ENCODE measurements at places on chromosomes 1 and 21.

DNA sequence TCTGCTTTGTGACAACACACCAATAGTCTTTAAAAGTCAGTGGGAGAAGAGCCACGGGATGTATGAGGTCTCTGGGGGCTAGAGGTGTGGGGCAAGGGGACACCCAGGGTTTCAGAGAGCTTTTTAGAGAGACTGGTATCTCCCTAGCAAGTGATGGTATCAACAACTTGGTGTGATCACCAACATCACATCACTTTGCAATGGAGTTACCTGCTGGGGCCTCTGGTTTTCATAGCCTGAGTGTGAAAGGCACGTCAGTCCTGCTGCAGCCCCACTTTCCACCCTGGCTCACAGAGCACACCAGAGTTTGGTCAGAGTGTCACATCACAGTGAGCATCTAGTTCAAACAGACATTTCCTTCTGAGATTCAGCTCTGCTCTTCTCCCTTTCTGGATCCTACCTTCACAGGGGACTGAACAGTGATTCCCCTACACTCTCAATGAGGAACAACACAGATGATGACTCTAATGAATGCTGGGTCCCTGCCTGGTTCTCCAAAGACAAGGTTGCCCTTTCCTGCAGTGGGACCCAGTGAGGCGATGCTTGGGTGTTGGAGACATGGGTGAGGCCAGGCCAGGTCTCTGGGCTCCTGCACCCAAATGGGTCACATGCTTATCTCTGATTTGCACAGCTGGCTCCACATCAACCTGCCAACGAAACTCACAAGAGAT, 2.0 kb upstream of the MAN1C1 start:
- no peak for DNase-seq

- DNase-seq, result no peak
These were observed 294.0 kb upstream of the C1orf87 start for GRCh38 chr1:60367532-60367931.

DNA sequence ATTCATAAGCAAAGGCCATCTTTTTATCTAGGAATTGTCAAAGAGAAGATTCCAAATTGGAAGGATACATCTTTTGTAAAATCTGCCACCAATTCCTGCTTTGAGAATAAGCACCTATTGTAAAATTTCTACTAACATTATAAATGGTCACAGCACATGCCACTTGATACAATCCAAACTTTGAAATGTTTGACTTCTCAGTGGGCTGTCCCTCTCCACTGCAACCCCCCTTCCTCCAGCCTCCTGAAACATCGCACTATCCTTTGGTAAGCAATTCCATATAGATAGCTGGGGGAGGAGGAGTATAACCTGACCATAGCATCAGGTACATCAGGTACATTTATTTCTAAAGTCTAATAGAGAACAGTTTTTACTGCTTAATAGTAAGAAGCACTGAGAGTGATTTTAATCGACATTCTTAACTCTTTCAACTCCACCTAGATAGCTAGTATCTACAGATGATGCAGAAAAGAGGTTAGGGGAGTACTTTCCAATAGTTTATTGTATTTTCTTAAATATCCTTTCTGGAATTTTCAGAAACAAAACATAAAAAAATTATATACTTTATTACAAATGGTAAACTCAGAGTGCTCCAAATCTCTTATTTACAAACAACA, 2.9 kb downstream of the JUN start:
- DNase-seq, result no peak

DNA sequence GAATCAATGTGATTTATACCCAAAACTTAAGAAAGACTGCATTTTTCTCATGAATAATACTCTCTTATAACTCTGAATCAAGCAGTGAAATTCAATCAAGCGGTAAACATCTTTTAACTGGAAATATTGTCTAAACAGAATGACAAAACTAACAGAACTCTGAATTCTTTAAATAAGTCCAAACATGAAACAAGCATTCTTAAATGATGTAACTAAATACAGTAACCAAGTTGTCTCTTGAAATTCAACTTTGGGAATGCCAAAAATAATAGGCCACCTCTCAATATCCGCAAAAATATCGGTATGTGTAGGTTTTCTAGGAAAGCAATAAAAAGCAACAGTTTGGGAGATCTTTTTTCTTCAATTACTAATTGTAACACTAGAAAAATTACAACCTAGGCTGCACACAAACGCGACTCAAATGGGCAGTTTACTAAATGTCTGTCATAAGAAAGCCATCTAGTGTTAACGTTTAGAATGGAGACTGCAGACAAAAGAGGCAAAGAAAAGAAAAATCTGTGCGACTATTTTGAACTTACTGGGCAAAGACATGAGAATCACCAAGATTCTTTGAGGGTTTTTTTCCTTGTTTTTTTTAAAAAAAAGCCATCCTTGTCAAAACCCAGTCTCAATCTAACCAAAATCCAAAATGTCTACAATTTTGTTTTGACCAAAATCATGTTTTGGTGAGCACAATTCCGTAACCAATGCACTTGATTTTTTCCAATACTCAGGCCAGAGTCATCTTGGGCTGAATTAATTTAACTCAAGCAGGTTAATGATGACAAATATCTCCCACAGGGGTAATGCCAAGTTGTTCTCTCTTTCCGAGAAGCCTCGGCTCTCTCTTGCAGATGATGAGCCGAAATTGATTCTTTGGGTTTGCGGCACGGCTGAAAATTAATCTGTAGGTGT, 1.3 kb downstream of the SIPA1L2 start:
- DNase-seq, result no peak

- DNase-seq, result no peak
These were observed 1.9 kb downstream of the EIF4G3 start for GRCh38 chr1:21174654-21175323.

DNA sequence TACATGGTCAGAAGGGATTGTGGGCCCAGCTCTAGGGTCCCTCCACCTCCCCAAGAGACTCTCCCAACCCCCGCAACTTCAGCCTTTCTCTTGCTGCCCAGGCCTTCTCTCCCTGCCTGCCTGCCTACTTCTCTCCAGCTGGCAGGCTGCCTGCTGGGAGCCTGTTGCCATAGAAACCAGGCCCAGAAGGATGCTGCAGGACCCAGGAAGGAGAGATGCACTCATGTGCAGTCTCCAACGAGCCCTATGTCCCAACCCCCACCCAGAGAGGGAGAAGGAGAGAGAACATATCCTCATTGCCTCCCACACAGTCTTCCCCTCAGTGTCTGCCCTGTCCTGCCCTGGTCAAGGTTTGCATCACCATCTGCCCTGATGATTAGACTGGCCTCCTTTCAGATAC, 10.8 kb upstream of the SMIM12 start:
- no peak for DNase-seq

DNA sequence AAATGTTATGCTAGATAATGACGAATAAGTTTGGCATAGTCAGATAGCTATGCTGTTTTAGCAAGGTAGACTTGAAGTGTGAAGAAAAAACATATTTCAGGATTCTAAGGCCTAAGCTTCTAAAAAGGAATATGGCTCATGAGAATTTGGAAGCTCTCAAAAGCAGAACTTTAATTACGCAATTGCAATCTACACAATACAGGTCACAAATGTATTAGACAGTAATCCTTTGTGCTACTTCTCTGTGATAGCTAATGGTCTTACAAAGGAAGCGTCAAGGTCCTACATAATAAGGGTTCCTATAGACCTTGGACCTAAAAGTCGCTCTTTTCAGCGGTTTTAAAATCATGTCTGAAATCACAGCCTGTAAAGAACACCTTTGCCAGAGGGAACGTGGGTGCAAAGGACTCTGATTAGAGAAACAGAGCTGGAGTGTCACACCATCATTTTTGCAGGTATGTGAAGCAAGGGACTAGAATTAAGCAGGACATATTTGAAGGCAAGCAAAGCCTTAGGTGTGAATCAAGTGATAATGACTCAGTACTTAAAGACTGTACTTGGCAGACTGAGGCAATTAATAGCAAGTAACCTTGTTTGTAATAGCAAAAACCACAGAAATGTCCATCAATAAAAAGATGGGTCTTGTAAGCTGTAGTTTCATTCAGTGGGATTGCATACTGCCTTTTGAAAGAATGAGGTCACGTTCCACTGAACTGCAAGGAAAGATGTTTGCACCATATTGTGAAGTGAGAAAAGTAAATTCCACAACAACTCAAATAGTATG, 420.2 kb downstream of the KCTD3 start:
- DNase-seq, result no peak

- DNase-seq, result no peak
These were observed 51.4 kb upstream of the ACTRT2 start for GRCh38 chr1:2969845-2970291.

- no peak for DNase-seq
These were observed 51.9 kb upstream of the GJA8 start for GRCh38 chr1:147850737-147851136.

- no peak for DNase-seq
These were observed 110.3 kb upstream of the TRABD2B start for GRCh38 chr1:48107516-48107915.
